ENCODE measurements at places on chromosomes 1 and 21.

GRCh38 chr1:153566414-153567371 is 1.0 kb upstream of the S100A2 start:
- DNase-seq = peak; percentile 57

GRCh38 chr1:117013309-117013858 is 11.8 kb downstream of the CD101 start:
- DNase-seq = no peak

DNA sequence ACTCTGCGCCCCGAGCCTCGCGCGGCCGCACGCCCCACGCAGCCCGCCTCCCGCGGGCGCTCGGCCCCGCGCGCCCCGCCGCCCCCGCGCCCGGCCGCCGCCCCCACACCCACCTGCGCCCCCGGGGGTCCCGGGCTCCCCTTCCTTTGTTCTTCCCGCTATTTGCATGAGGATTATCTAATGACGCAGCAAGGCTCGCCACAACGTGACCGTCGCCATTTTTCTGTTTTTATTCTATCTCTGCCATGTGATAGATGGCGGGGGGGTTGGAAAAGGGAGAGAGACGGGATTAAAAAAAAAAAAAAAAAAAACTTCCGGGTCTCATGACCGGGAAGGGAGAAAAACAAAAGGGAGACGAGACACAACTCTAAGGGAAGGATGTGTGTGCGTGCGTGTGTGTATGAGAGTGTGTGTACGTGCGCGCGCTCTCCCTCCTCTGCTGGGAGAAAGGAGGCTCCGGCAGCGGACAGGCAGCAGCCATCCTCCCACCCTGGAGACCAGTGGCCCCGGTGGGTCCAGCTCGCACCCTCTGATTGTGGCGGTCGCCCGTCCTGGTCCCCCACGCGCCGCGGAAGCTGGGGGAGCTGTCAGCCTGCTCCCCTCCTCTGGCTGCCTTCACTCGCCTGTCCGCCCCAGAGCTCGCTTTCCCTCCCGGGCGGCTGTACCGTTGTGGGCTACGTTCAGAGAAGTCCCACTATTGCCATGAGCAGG is 80.4 kb upstream of the AK4 start:
- DNase-seq = peak; percentile 30

DNA sequence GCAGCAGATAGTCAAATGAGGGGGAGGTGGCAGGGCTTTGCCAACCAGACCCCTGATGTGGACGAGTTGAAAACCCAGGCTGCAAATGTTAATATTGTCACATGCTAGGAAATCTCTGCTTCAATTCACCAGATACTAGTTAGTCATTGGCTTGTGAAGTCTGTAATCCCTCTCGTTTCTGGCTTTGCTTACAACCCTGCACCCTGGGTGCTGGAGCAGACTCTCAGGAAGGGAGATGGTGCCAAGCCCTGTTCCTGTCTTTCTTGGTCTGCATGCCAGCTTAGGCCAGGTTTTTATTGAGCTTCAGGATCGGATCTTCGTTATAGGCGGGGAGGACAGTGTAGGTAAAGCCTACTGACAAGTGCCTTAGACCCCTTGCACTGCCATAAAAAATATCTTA is 53.3 kb downstream of the MDM4 start:
- no peak for DNase-seq

GRCh38 chr21:8998946-8999681 is 1522.3 kb upstream of the TPTE start:
- no peak for DNase-seq

DNA sequence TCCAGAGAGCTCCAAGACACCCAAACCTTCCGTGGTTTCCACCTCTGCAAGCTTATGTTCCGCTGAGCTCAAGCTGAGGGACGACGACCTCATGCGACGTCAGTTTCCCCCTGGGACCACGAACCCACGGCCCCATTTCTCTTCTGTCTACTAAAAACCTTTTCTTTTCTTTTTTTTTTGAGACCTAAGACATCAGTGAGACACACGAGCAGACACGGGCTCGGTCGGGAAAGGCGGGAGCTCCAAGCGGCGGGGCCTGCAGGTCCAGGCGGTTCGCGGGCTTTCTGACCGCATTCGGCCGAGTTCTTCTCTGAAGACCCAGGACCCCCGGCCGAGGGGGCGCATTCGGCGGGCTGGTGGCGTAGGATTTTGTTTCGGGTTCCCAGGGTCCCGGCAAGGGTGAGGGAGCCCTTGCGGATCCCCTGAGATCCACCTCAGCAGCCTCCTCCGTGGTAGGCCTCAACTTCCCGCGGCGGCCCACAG is 402 bp downstream of the C21orf58 start:
- no peak for DNase-seq

DNA sequence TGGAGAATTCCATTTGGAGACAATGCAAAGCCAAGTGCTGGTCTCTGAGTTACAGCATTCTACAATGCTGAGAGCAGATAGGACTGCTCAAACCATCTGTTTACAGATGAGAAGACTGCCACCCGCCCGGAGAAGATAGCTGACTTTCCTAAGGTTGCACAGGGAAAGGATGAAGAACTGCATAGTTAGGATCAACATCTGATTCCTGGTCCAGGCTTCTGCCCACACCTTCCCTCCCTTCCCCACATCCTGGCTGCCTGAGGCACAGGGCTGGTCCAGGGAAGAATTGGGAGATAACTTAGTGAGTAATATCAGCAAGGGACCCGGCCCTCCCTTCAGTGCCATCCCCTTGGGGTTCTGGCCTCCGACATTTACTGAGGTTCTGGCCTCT is 2.0 kb downstream of the SERINC2 start:
- no peak for DNase-seq

DNA sequence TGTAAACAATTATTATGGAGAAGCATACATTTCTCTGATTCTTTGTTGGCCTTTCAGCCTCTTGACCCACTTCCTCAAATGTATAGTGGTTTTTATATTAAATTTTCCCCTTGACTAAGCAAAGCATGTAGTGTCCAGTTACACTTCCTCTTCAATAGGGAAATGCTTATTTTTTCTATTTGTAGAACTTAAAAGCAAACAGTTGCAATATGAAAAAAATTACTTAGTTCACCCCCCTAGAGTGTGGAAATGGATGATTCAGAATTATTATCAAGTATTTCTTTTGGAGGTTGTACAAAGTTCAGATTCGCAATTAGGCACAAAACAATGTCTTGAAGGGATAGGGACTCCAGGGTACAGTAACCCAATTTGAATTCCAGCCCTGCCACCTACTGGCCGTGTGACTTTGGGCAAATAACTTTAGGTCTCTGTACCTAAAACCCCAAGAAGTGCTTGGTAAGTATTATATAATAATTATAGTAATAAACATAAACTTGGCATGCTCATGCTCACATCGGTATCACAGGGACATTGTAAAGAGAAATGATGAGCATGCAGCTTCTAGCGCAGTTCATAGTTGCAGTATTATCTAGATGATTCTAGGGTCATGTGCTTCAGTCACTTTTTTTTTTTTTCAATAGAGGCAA is 28.6 kb upstream of the IFNGR2 start:
- no peak for DNase-seq

- DNase-seq = no peak
Observed at GRCh38 chr1:72013161-72013560, 269.2 kb downstream of the NEGR1 start.

- DNase-seq = no peak
Observed at GRCh38 chr1:39189592-39190041, 14.9 kb upstream of the MACF1 start.

- DNase-seq = no peak
Observed at GRCh38 chr1:162366149-162366548, 10.5 kb downstream of the SPATA46 start.

GRCh38 chr21:43608225-43608624 is 51.1 kb downstream of the HSF2BP start:
- DNase-seq = no peak

- DNase-seq = no peak
Observed at GRCh38 chr21:35857095-35857494, 203.2 kb downstream of the SETD4 start.

DNA sequence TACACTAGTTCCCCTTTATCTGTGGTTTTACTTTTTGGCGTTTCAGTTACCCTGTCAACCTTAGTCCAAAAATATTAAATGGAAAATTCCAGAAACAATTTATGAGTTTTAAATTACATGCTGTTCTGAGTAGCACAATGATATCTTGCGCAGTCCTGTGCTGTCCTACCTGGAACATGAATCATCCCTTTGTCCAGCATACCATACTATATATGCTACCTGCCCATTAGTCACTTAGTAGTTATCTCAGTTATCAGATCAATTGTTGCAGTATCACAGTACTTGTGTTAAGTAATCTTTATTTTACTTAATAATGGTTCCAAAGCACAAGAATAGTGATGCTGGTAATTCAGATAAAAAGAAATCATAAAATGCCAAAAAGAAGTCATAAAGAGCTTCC is 52.7 kb downstream of the AGBL4 start:
- no peak for DNase-seq

- DNase-seq = no peak
Observed at GRCh38 chr1:214280386-214281020, 456 bp upstream of the SMYD2 start.

DNA sequence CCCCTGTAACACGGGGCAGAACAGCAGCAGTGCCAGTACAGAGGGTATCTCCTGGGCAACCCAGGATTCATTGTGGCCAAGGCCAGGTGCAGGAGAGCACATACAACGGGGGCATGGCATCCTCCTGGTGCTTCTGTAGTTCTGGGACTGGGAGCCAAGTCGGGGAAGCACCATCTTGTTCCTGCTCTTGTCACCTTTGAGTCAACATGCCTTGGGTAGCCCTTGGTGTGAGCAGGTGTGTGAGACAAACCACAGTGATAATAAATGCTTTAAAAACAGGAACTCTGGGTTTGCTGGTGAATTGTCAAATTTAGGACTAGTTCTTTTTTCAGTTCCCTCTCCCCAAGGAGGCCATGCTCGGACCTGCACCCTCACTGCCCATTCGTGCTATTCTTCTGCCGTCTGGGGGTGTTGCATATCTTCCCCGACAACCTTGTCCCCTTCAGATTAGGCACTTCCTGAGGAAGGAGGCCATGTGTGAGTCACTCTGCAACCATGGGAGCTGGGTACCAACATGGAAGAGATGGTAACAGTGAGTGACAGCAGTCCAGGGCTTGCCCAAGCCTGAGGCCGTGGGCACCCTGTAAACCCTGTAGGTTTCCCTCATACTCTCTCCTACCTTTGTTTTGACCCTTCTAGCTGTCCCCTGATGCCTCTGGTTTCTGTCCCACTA is 150.2 kb downstream of the GRIK3 start:
- DNase-seq = no peak

DNA sequence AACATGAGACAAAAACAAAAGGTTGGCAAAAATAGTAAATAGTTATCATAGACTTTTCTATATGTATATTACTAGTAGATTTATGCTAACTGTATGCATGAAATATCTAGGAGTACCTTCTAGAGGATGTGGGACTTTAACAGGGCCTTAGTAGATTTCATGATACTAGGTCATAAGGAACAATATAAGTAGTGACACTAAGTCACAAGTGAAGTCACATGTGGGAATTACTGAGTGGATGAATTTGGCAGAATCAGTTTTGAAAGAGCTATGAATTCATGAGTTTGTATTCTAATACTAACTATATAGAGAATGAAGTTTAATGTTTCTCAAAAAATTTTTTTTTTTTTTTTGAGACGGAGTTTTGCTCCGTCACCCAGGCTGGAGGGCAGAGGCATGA is 53.1 kb upstream of the GPR25 start:
- DNase-seq = no peak

GRCh38 chr1:240602189-240602588 is 9.8 kb downstream of the GREM2 start:
- no peak for DNase-seq

GRCh38 chr1:89429062-89429461 is 65.2 kb downstream of the GBP6 start:
- DNase-seq = no peak

DNA sequence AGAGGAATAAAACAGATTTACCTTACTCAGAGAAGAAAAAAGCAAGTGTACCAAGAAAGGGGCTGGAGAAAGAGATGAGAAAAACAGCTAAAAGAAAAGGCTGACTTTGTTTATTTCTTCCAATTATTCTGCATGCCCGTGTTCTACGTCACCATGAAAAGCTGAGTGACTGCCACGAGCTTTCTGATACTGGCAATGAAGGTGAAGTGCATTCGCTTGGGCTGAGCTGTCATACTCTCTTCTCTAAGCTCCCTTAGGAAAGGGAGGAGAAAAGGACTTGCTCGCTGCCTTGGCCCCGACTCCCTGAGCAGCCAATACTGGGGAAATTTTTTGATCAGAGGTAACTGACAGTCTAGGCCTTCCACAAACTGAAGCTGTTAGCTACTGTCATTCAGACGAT is 105.4 kb downstream of the SMYD2 start:
- no peak for DNase-seq

DNA sequence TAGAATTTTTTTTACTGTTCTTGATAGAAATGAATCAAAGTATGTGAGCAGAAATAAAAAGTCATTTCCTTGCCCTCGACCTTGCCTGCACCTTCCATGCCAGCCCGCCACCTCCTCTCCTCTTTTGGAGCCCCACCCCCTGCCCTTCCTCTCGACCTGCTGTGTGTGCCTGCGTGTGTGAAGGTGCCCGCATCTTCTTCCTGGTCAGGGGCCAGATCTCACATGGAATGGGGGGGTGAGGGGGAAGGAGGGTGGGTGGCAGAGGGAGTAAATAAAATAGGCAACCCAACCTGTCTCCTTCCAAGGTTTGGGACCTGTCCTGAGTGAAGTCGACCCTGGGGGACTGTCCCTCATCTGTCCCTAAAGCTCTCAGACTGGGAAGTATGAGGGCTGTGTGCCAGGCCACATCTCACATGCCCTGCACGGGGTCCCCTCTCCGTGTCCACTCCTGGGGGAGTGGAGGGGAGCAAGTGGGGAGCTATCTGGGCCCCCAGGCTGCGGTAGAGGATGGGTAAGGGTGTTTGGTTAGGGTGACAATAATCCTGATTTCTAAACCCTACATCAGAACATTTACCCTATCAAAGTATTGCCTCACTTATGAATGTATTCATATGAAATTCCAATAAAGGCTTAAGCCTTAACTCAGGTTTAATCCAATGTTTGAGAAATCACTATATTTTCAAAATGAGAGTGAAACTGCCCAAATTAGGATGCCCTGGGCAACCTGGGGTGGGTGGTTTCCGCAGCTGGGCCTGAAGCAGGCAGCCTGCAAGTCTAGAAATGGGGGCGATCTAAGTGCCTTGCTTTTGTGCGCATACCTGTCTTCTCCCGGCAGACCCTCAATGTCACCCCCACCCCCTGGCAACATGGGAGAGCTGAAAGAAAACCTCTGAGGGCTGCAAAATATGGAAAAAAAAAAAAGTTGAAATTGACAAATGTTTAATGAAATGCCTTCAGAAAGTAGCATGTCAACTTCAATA is 15.4 kb downstream of the AMPD2 start:
- no peak for DNase-seq

GRCh38 chr1:225114354-225114990 is 185.0 kb downstream of the DNAH14 start:
- DNase-seq = no peak

GRCh38 chr1:51605961-51606723 is 10.8 kb upstream of the OSBPL9 start:
- no peak for DNase-seq
